ENCODE measurements at places on chromosomes 5 and 9. TPM values are rescaled to one million over a fixed set of nuclear protein-coding genes. Genes with fewer than 3 reads are reported as not detected.
A peak's percentile ranks its signal among the peaks of the same experiment; 100 is the strongest.

The NCS1 gene
- 11.9 TPM for total RNA-seq

DNA sequence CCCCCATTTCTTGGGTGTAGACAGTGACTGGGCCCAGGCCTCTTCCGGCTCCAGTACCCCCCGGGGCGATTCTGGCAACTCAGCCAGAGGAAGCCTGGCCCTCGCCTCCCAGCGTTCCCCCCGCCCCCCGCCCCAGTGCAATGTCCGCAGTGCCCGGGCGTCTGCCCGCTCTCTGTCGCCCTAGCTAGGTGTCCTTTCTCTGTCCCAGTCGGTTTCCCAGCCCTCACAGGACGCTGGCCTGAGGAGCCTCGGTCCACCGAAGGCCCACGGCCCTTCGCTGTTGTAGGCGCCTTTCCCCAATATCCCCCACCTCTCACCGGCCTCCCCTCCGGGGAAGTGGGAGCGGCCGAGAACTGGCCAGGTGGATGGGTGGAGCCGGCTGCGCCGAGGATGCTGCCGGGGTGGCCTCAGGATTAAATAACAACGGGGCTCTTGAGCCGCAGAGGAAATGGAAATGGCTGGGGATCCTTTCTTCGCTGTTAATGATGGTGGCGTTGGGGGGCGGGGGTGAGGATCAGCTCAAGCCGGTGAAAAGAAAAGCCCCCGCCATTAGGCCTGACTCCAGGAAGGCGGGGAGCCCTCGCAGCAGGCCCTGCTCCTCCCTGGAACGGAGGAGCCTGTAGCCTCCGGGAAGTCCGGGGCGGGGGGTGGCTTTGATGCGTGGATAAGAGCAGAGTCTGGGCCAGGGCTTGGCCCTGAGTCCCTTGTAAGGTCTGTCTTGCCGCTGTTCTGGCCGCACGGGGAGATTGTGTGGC, 1.1 kb upstream of the SPRY4 start:
- DNase-seq = peak; percentile 89

DNA sequence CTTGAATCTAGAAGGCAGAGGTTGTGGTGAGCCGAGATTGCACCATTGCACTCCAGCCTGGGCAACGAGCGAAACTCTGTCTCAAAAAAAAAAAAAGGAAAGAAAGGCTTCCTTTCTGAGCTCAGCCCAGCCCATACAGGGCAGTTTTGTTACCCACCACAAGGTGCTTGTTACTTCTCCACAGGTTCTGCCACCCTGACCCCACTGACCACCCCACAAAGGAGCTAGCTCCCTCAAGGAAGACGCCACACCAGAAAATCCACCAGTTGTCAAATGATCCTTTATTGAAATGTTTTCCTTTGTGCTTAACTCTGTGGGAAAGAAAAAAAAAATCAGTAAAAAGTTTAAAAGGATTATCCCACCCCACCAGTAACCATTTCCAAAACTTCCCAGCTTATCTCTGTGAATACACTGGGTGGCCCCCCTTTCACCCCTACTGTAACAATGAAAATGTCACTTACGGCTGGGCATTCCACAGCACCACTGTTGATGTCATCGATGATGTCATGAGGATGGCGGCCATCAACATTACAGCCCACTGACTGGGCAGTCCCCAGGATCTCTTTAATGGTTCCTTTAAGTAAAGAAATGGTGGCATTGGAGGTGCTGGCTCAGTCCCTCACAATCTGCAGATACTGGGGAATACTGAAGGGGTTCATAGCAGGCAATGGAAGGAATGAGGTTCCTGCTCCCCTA, 3.6 kb downstream of the RPL12 start:
- no peak for DNase-seq

GRCh38 chr5:76441101-76441500, 38.0 kb downstream of the IQGAP2 start:
- no peak for DNase-seq

- DNase-seq = no peak
Observed at GRCh38 chr9:101925498-101925897, 187.1 kb upstream of the GRIN3A start.
